ENCODE measurements at places on chromosomes 6 and 20.

DNA sequence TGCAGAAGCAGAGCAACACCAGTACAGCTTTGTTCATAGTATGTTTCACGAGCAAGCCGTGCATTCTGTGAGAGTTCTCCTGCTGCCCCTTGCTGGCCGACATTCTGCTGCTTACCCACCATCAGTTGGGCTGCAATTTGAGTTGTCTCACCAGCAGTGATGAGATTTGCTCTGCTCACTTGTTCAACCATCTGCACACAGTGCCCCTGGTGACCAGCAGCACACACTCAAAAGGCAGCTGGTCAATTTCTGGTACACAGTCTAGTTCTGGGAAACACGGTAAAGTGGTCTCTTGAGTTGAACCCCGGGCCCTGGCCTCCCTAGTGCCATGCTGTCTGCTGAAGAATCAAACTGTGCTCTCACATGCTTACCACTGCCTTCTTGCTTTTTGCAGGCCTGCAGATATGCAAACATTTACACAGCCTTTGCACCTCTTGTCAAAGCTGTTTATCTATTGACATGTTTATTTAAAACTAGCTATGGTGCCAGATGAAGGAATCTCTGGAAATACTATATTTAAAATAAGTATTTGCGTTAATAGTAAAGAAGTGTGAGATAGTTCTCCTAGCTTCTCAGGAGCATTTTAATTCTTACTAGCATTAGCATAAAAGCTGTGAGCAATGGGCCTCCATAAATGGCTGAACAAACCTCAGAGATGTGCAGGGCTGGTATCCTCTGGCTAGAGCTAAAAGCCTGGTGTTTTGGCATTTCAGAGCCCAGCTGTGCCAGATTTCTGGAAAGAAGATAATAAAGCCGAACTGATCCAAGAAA is 234.3 kb downstream of the ARHGAP18 start:
- no peak for DNase-seq

DNA sequence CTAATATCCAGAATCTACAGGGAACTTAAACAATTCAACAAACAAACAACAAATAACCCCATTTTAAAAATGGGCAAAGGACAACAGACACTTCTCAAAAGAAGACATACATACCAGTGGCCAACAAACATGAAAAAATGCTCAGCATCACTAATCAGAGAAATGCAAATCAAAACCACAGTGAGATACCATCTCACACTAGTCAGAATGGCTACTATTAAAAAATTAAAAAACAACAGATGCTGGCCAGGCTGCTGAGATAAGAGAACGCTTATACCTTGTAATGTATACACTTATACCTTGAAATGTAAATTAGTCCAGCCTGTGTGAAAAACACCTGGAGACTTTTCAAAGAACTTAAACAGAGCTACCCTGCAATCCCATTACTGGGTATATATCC is 166.8 kb downstream of the IBTK start:
- DNase-seq, result peak; percentile 4

DNA sequence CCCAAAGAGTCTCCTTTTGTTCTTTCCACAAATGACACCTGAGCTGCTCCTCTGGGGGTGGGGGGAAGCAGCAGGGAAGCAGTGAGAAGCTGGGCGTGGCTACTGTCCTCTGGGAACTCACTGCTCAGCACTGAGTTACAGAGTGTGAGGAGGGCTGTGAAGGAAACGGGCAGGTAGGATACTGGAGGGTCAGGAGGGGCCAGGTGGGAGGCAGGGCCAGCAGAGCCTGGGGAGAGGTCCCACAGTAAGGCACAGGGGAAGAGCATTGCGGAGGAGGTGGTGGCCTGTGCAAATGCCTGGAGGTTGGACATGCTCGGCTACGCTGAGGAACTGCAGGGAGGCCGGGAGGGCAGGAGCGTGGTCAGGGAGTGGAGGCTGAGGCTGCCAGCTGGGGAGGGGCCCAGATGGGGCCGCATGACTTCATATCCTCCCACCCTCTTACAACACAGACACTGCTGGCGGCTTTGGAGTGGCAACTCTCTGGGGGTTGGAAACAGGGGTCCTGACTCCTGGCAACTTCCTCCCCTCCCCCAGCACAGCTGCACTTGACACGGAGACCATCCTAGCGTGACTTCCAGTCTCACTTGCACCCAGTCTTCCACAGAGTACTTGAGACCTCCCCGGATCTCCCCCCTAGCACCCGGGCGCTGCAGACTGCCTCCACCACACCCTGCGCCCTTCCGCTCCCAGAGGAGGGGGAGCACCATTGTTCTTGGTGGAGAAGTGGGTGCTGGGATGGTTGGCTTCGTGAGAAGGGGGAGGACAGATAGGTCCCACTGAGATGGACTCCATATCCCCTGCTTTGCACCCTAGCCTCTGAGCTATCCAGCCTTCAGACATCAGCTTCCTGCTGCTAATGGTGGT is 34.2 kb downstream of the RBM38 start:
- DNase-seq, result peak; percentile 49

DNA sequence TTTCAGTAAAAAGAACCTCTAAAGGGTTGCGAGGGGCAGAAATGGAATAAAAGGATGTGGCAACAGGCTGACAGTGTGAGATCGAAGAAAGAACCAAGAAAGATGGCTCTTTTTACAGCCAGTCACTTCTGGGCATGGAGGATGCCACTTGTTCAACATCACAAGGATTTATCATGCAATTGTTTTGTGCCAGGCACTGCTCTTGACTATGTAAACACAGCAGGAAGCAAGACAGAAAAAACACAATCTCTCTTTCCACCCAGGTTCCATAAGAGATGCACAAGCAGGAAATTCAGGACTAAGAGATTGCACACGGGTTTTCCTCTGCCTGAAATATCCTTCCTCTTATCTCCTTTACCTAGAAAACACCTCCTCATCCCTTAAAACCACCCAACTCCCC is 38.0 kb downstream of the FOXA2 start:
- no peak for DNase-seq

DNA sequence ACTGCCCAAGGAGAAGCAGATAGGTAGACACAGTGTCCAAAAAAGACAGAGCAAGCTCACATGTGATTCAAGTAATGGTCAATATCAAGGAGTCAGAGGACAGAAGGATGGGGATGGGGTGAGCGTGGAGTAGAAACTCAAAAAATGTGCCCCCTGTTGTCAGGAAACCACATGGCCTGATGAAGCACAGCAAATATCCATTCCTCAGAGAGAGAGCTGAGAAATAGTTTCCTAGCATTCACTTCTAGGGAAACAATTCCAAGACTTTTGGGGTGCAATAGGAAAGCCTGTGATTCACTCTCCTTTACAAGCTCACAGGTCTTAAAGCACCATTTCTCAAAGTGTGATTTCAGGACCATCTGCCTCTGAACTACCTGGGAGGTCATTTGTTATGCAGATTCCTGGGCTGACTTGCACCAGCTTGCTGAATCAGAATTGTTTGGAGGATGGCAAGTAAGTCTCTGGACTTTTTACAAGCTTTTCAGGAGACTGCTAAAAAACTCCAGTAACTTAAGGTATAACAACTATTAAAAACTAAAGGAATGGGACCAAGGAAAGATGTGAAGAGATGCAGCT is 432.8 kb downstream of the HDGFL1 start:
- no peak for DNase-seq

DNA sequence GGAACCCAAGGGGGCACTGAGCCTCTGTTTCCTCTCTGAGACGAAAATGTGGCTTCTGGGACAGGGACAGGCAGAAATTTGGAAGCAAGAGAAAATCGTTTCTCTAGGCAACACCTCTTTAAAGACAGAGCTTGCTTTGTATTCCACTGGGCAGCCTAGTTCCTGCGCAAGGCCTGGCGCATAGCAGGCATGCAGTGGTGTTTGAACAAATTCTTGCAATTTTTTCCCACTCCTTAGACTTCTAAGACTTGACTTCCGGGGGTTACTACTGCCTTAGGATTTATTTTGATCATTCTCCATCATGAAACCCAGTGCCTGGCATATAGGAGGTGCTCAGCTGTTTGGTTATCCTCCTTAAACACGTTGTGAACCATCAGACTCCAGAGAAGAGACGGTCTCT is 249.0 kb upstream of the KCNG1 start:
- no peak for DNase-seq

- DNase-seq, result peak; percentile 94
Observed at GRCh38 chr6:155079985-155080452, 84.9 kb downstream of the TIAM2 start.

DNA sequence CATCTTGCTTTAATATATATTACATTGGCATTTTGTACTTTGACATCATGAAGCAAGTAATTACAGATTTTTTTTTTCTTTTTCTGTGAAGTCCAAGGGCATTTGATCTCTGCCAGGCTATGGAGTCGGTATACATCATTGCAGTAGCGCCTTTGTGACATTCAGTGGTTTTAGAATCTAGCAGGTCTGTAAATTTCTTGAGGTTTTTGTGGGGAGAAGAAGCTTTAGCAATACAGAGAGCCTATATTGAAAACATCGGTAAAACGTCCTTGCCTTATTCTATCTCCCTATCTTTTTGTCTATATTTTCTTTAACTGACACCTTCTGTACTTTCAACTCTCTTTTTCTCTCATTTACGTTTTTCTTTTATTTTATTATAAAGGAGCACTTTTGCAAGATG is 47.2 kb downstream of the DUSP22 start:
- peak; percentile 71 for DNase-seq

DNA sequence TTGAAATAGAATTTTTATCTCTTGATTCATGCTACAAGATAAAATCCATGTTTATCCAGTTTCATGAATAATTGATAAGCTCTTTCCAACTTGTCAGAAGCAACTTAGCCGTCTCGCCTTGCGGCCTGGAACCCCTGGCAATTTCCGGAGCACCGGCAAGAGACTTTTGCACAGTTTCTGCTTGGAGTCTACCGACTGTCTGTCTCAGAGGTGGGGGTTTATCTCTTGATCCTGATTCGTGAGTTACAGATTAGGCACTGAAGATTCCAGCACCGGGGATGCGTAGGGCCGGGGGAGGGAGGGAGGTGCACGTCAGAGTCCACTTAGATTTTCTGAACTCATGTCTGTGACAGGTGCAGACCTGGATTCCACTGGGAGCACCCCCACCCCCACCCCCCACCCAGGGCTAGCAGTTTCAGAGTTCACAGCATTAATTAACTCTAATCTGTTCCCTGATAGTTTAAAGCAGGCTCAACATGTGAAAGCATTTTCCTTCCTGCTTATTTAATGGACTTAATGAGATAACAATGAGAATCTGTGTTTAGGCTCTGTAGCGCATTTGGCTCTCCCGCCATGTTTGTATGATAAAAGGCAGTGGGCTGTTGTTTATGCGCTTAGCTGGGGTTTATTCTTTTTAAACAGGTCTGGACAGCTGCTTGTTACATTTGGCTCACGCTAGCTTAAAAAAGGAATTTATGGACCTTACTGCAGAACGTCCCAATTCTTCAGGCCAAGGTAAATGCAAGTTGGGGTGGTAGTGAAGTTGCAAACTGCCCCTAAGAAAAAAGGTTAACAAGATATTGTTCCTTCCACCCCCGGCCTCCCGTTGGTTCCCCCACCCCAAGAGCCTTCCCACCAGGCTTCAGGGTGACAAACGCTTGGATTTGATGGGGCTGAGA is 8.1 kb upstream of the APCDD1L start:
- no peak for DNase-seq

DNA sequence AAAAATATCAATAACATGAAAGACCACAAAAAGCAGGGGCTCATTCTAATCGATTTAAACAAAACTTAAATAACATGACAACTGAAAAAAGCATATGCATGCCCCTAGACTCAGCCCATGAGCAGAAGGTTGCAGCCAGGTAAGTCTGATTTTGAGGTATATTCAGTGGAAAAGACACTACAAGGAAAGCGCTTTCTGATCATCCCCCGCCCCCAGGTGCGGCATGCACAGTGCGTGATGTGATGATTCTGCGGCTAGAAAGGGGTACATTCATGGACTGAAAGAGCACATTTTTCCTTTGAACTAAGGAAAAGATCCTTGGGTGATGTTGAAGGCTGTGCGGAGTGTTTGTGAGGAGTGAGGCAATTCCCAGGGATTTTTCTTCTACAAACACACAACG is 16.9 kb upstream of the FOXC1 start:
- no peak for DNase-seq

GRCh38 chr6:63858691-63859090 is 223.1 kb downstream of the PHF3 start:
- DNase-seq, result no peak

- DNase-seq, result no peak
Observed at GRCh38 chr20:3759316-3759823, 8.2 kb downstream of the ADISSP start.

GRCh38 chr20:58613061-58613854 is 37.8 kb upstream of the STX16 start:
- no peak for DNase-seq

DNA sequence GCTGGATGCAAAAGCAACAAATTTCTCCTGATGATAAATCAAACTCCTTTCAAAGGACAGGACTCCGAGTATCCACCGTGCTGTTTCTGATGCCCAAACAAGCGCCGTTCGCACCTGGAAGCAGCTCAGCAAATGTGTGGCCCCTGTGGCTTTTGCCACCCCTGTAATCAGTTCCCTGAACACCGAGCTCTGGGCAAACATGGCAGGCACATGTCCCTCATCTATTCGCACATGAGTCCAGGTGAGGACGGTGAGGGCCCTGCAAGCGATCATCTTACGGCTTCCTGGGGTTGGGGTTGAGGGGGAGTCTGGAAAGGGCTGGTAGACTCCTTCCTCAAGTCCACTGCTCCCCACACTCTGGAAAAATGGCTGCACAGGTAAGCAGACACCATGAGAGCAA is 23.7 kb downstream of the RNASET2 start:
- DNase-seq, result no peak

GRCh38 chr20:20211274-20211987 is 156.5 kb upstream of the INSM1 start:
- DNase-seq, result no peak

DNA sequence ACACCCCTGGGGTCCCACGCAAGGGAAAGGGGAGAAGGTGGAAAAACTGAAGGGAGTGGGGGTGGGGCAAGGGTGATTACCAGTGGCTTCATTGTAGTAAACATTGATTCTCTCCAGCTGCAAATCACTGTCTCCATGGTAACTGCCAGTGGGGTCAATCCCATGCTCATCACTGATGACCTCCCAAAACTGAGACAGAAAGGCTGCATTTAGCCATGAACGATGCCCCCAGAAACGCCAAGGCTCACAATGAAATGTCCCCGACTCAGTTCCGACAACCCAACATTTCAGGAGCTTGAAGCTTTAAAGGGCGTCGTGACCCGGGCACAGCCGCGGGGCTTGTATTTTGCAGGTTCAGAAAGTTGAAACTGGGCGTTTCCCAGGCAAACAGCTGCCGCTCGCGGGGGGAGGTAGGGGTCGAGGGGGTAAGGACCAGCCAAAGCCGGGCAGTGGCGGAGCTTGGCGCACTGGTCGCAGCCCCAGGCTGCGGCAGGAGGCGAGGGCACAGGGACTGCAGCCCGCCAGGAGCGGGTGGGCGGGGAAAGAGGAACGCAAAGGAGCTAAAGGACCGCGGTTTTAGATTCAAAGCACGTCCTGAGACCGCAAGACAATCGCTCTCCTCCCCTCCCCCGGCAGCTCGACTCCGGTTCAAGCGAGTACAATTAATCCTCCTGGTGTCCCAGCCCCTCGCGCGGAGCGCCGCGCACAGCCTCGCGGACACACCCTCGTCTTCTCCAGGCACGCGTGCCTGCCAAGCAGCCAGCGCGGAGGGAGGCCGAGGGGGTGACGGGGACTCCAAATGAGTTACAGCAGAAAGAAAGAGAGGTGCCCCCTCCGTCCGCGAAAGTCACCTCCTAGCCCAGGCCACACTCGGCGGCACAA is 731 bp downstream of the TUBB2B start:
- DNase-seq, result peak; percentile 78

Data from hematopoietic multipotent progenitor cell treated with erythropoietin and hydrocortisone succinate and interleukin-3 and kit ligand, for 4 days (in vitro differentiated cells).